NCI-H1105 (cell line): ENCODE measurements at places on chromosomes 11 and 22.

GRCh38 chr11:280706-281485, 2.7 kb downstream of the NLRP6 start:
- no peak for DNase-seq

DNA sequence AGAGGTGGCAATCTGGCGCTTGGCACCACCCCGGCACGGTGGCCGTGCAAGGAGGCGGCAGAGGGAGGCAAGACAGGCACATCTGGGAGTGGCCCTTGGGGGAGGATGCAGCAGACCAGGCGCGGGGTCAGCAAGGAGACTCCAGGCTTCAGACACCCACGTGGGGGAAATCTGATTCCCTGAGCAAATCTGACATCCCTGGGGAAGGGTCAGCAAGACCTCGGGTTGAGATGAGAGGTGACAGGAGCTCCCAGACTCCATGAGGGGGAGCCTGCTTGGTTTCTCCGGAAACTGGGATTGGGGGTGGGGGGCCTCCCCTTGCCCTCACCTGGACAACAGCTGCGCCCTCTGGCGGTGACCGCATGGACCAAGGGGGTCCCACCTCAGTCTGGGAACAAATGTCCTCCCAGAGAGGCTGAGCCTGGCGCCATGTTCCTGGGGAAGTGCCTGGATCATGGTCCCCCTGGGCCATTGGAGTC, 4.0 kb upstream of the RCOR2 start:
- DNase-seq: no peak

GRCh38 chr11:15883455-15883920, 472.9 kb downstream of the SOX6 start:
- no peak for DNase-seq

- peak; percentile 61 for DNase-seq
Measured at GRCh38 chr11:121452609-121453150, at the start of gene SORL1-AS1. SORL1-AS1 (minus strand) TSS chr11:121452967.

GRCh38 chr11:2983908-2984307, 8.2 kb downstream of the NAP1L4 start:
- no peak for DNase-seq

DNA sequence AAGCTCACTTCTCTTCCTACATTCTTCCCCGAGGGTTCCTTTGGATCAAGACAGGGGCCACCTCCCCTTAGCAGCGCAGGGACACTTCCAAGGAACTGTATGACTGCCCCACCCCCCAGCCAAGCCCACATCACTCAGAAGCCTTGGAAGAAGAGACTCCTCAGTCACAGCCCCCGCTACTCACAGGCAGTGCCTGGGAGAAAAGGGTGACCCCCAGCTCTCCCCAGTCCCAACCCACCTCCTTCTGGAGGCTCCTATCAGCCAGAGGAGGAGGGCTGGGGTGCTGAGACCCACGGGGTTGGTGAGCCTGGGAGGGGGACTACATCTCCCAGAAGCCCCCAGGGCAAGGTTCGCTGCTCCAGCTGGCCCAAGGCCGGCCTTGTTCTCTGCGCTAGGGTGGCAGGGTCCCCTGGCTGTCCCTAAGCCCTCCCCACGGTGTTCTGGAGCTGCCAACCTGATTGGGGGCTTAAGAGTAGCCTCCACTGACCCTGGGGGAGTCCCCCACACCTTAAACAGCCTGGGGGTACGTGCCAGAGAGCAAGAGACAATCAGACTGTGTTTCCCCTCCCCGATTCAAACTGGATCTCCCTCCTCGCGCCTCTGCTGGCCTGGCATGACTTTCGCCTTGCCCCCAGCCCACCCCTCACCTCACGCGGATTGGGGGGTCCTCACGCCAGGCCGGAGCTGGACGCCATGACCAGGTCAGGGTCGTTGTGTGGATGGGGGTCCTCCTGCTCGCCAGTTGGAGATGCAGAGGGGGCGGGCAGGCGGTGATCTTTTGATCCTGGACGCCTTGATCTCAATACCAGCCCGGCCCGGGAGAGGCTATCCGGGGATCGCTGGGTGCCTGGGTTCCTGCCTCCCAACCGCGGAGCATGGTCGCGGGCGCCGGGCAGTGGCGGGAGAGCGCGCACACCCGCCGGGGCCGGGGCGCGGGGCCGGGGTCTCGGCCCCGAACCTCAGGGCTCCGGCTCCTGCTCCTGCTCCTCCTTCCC, 838 bp downstream of the BCL9L start:
- peak; percentile 61 for DNase-seq

DNA sequence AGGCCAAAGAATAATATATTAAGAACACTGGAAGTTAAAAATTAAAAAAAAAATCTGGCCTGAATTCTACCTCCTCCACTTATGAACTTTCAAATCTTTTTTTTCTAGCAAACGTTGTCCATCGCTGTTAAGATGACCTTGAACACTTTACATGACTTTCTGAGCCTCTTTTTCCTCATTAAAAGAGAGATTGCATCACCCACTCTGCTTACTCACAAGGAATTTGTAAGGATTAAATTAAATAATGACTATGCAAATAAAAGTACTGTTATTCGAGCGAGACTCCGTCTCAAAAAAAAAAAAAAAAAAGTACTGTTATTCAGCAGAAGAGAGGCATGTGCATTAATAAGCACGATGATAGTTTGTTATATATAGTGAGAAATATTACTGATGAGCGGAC, 285.1 kb upstream of the CCDC90B start:
- no peak for DNase-seq
